ENCODE measurements at places on chromosomes 1 and 21.

GRCh38 chr1:202964791-202965410, 2.2 kb downstream of the CYB5R1 start:
- DNase-seq = no peak

- DNase-seq = no peak
Measured at GRCh38 chr1:207923561-207923960, 12.6 kb upstream of the CD34 start.

GRCh38 chr1:227816750-227817446, 1.4 kb downstream of the PRSS38 start:
- no peak for DNase-seq

DNA sequence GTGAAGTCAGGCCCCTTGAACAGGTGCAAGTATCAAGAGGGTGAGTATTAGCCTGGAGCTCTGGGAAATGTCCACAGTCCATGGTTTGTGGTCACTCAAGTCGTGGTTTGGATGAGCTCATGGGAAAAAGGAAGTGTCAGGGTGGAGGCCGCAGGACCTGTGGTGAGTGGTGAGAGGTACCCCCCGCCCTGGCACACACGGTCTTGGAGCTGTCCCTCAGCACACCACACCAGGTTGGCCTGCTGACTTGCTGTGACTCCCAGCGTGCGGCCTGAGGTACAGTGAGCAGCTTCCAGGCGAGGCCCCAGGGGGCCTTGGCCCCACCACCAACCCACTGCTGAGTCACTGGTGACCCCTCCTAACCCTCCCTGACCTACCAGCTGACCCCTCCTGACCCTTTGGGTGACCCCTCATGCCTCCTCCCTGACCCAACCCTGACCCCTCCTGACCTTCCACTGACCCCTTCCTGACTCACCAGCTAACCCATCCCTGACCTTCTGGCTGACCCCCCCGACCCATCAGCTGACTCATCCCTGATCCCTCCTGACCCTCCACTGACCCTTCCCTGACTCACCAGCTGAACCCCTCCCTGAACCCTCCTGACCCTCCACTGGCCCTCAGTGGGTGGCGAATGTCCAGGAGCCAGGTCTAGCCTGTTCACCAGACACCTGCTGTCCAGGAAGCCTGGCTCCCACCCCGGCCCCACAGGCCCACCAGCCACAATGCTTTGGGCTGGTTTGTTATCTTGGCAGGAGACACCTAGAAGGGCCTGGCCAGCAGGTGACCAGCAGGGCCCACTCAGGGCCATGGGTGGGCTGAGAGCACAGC, 34.8 kb upstream of the RNF187 start:
- no peak for DNase-seq

DNA sequence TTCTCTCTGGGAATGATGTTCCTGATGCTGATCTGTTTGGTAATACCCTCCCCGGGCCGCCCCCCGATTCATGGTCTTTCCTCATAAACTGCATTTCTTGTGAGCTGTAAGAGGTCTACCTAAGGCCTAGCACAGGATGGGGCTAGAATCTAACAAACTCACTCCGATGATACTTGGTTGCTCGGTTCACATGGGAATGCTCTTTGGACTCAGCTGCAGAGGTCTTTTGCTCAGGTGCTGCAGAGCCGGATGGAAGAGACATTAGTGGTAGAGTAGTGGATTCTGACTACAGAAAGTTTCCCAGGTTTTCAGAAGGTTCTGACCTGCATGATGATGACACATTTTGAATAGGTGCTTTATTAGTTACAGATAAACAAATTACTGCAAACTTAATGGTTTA, 8.3 kb upstream of the TMEM269 start:
- no peak for DNase-seq

- no peak for DNase-seq
Measured at GRCh38 chr21:21324297-21324696, 326.1 kb downstream of the NCAM2 start.

DNA sequence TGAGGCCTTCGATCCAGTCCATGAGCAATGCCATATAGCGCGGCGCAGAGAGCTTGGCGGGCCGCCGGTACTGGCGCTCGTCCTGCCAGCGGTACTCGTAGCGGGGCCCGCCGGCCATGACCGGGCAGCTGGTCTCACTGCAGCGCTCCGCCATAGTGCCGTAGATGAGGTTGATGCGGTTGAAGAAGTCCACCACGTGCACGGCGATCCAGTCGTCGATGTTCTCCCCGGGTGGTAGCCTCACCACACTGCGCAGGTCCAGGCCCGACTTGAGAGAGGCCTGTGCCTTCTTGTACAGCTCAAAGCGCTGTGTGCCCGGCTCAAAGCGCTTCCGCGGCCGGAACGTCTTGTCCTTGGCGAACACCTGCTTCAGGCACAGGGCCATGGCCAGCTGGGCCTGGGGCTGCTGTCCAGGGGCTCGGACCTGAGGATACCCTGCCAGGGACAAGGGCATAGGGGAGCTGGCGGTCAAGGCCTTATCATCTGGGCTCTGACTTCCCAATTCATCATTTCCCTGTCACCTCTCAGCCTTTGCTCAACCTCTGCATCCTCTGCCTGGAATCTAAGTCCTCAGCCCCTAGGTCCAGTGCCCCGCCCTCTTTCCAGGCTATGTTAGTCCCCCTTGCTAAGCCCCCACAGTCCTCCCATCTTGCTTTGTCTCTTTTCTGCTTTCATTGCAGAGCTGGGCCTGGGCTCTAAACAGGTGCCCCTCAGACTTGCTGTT, 3.5 kb downstream of the MOB3C start:
- DNase-seq = no peak

- DNase-seq = no peak
Measured at GRCh38 chr1:173140733-173141132, 66.4 kb downstream of the TNFSF4 start.

DNA sequence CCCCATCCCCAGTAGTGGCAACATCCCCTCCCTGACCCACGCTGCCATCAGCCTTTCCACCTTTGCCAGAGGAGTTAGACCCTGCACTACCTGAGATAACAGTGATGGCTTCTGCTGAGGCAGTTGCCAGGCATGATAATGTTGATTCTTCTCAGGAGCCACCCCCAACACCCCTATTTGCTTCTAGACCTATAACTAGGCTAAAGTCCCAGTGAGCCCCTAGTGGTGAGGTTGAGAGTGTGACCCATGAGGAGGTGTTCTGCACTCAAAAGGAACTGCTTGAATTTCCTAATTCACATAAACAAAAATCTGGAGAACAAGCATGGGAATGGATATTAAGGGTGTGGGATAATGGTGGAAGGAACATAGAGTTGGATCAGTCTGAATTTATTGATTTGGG, 159.6 kb upstream of the COL11A1 start:
- DNase-seq = no peak

- DNase-seq = no peak
Measured at GRCh38 chr1:39759436-39759726, 11.8 kb downstream of the OXCT2 start.

GRCh38 chr1:65992165-65992821, 199.6 kb downstream of the PDE4B start:
- no peak for DNase-seq

DNA sequence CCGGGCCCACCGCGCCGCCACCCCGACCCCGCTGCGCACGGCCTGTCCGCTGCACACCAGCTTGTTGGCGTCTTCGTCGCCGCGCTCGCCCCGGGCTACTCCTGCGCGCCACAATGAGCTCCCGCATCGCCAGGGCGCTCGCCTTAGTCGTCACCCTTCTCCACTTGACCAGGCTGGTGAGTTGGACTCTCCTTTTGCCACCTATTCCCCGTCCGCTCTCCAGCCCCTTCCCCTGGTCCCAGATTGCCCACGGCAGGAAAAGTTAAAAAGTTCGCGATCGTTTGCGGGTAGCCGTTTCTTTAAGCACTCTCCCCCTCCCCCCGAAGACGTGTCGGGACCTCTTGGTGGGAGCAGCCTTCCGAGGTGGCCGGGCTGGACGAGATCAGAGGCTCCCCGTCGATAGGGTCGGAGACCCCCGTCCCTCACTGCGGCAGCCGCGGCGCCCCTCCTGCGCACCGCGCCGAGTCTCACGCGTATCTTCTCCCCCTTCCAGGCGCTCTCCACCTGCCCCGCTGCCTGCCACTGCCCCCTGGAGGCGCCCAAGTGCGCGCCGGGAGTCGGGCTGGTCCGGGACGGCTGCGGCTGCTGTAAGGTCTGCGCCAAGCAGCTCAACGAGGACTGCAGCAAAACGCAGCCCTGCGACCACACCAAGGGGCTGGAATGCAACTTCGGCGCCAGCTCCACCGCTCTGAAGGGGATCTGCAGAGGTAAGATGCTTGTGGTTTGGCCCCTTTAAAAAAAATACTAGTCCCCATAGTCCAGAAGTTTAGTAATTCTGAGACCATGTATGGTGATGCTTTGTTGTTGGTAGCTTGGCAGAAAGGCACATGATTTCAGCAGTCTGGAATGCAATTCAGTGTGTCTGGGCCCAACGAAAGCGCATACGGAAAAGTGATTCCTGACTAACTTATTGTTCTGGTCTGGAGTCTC, 576 bp downstream of the CCN1 start:
- DNase-seq = peak; percentile 73

GRCh38 chr1:218207194-218207593, 77.9 kb upstream of the RRP15 start:
- DNase-seq = no peak

DNA sequence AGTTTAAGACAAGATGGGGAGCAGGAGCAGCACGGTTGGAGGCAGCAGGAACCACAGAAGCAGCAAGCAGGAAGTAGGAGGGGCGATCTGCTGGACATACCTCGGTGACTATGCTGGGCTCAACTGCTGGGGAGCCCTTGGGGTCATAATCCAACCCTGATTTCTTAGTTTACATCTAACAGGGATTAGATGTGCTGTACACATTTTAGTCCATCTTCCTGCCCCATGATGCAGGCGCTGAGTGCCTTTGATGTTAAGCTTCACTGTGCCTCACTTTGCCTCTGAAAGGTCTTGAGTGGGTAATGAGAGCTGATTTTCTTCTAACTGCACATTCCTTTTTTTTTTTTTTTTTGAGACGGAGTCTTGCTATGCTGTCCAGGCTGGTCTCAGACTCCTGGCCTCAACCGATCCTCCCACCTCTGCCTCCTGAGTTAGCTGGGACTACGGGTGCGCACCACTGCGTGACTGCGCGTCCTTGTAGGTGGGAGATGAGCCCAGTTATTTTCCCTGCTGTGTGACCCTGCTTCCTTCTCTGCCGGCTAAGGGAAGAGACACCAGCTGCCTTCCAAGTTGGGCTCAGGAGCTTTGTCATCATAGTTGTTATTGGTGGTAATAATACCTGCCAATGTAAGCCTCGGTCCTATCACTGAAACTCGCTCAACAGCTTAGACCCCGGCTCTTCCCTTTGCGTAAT, 1.1 kb upstream of the RCAN3 start:
- peak; percentile 76 for DNase-seq

DNA sequence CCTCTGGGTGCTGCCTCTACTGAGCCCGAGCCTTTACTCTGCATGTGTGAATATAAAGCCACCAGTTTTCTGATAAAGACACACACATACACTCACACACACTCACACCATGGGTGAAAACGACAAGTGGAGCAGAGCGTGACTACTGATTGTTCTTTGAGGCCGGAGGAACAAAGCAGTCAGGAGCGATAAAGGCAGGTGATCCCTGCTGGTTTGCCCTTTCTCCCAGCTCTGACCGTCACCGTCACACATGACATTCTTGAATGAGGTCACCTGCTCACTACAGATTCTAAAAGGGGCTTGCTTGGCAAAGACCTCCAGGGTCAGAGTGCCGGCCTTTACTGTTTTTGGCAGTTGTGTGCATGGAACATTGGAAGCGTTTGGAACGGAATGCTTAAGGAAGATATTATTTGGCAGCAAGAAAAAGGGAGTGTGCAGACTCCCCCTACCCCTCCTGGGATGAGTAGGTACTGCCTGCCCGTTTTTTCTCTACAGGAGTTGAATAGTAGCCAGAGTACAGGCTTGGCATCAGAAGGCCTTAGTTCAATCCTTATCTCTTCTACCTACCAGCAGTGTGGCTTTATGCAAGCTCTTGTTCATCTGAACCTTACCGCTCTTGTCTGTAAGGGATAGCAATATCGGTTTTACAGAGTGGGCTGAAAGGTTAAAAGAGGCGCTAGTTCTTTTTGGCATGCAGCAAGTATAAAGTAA, 79.7 kb downstream of the PBX1 start:
- DNase-seq = no peak

- DNase-seq = no peak
Measured at GRCh38 chr21:44425895-44426662, 29.2 kb upstream of the LRRC3 start.

DNA sequence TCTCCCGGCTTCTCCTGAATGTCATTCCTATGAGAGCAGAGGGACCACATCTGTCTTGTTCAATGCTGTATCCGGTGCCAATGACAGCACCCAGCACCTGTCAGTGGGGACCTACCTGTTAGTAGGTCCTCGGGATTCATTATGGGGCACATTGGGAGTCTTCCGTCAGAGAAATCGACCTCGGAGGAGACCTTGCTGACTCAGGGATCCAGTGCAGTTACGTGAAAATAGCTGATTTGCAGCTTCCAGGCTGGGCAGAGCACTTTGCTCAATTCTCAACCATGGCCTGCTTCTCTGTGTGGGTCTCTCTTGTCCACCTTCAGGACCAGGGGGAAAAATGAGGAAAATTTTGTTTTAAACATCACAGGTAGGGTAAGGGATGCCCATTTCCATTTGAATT, 130.2 kb downstream of the PRDM2 start:
- no peak for DNase-seq

DNA sequence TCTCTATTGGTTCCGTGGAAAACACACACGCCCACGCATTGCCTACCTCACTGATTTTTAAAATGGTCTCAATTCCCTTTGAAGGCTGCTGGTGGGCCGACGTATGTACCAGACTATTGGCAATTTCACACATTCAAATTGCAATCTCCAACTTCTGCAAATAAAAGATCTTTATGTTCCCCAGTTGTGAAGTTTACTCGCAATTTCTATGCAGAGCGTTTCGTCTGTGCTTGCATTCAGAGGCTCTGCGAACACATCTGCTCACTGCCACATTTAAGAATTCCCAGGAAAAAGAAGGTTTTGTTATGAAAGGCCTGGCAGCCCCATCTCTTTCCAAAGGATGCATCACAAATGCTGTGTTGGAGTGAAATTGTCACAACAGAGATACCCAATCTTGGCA, 288.0 kb upstream of the KAZN start:
- no peak for DNase-seq

GRCh38 chr1:238832106-238832505, 554.3 kb upstream of the CHRM3 start:
- DNase-seq = no peak

DNA sequence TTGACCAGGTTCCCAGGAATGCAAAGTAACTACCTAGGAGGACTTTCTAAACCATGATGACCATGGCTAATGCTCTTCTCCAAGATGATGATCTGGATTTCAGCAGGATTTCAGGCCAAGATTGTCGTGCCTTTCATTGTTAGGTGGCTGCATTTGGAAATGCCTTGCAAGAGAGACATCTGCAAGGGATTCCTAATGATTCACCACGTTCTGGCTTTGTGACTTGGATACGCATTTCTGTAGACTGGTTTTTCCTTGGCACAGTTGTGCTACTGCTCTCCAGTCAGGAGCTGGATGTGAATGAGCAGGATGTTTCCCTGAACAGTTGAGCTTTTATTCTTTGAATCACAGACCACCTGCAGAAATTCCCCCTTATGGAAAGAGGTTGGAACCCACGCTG, 212.4 kb downstream of the BACH1 start:
- no peak for DNase-seq

- DNase-seq = no peak
Measured at GRCh38 chr1:27525296-27526272, 35.6 kb upstream of the WASF2 start.

- DNase-seq = peak; percentile 72
Measured at GRCh38 chr1:66764994-66765578, 12.8 kb downstream of the DYNLT5 start.

All from MM.1S (cell line).